ENCODE measurements at places on chromosomes 6 and 20. TPM values are rescaled to one million over a fixed set of nuclear protein-coding genes. Genes with fewer than 3 reads are reported as not detected.

Gene ECI2
- total RNA-seq, result 45.4 TPM

Gene TP53TG5
- 0.17 TPM for total RNA-seq

Gene APCDD1L
- 1.7 TPM for total RNA-seq

Gene GPSM3
- total RNA-seq, result 9.6 TPM

DNA sequence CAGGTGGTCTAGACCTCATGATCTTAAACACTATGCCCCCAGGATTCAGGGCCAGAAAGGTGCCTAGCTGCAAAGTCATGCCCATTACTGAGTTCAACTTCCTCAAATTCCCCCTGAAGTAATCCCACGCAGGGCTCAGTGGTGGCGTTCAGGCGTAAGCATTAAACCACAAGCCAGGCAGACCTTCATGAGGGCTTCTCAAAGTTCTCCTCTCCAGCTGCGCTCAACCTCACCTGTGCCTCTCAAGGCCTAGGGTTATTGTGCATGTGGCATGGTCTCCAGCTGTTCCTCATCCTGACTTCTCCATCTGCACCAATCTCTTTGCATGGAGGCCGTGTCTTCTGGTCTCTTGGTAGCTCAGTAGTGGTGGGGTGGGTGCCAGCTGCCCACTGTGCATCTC, 113.6 kb downstream of the TSHZ2 start:
- H3K27ac ChIP-seq, result no peak overlapping the region
- H3K36me3 ChIP-seq, result no peaks in the 10 kb centered on the region
- no peaks in the 10 kb centered on the region for H3K27me3 ChIP-seq
- no peak overlapping the region for H3K4me3 ChIP-seq
- no peak for DNase-seq

DNA sequence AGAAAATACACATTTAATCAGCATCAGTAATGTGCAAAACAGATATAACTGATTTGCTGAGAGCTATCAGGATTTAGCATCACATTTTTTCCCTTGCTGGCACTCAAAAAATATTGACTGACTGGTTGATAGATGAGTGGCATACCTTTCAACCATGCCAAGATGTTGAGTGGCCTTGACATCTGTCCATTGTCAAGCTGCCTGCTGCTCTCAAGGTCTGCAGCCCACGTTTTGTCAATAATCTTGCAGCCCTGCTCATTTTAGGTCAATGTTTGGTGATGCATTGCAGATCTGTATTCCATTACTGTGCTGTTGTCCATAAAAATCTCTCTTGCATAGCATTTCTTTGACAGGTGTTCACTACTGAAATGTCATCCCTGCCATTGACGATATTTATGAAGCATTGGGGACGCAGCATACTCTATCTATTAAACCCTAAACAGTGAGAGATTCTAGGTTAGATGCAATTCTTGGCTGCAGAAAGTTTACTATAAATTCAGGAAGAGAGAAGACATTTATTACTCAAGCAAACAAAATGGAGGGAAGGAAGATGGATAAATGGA, 111.6 kb downstream of the BFSP1 start:
- H3K27me3 ChIP-seq, result no peaks in the 10 kb centered on the region
- H3K4me1 ChIP-seq, result no peaks in the 10 kb centered on the region
- no peak overlapping the region for H3K27ac ChIP-seq
- no peaks in the 10 kb centered on the region for H3K36me3 ChIP-seq

DNA sequence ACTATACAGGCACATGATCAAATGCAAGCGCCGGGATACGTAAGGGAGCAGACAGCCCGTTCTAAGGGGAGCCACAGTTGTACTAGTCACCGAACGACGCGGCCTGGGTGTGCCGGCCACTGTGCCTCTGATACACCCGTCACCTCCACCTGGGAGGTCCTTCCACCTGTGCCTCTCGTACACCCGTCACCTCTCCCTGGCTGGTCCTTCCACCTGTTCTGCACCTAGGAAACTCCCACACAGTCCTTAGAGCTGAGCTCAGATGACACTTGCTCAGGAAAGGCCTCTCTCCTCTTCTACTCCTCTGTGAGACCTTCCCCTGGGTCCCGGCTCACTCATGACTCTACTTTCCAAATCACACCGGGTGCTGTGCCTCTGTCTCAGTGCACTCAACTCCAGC, 245.0 kb downstream of the TTLL2 start:
- H3K27me3 ChIP-seq, result no peaks in the 10 kb centered on the region
- peak; percentile 88 for DNase-seq
- no peaks in the 10 kb centered on the region for H3K36me3 ChIP-seq
- peaks cover 21% of the 10 kb centered on the region for H3K4me1 ChIP-seq
- H3K27ac ChIP-seq, result no peak overlapping the region

GRCh38 chr6:14786008-14786407, 459.9 kb upstream of the JARID2 start:
- no peak for DNase-seq
- no peaks in the 10 kb centered on the region for H3K36me3 ChIP-seq
- H3K4me3 ChIP-seq, result no peak overlapping the region
- no peak overlapping the region for H3K27ac ChIP-seq
- H3K4me1 ChIP-seq, result peaks cover 7% of the 10 kb centered on the region
- no peaks in the 10 kb centered on the region for H3K27me3 ChIP-seq

GRCh38 chr20:10667560-10668167, 6.1 kb downstream of the JAG1 start:
- DNase-seq, result no peak
- H3K4me1 ChIP-seq, result peaks cover 84% of the 10 kb centered on the region
- H3K36me3 ChIP-seq, result peaks cover 47% of the 10 kb centered on the region
- peak overlapping the region; percentile 60 for H3K27ac ChIP-seq
- H3K4me3 ChIP-seq, result peak overlapping the region; percentile 10
- no peaks in the 10 kb centered on the region for H3K27me3 ChIP-seq

DNA sequence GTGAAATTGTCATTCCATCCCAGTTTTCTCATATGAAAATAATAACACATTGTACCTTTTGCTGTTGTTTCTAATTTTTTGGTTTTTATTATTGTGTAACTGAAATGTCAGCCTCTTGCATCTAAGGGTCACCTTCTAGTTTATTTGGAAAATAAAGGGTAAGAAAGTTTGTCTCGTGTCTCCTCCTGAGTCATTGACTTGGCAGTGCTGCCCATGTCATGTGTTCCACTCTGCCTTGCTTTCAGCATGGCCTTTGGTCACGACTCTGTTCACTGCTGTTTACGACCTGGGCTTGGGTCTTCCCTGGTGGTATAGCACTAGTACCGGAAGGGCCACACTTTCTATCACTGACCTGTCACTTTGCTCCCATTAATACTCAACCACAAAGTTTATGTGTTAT, 171.4 kb upstream of the RSPO3 start:
- H3K27ac ChIP-seq, result no peak overlapping the region
- H3K36me3 ChIP-seq, result no peaks in the 10 kb centered on the region
- no peak for DNase-seq
- H3K4me1 ChIP-seq, result peaks cover 12% of the 10 kb centered on the region
- no peak overlapping the region for H3K4me3 ChIP-seq

GRCh38 chr6:152240436-152240835, 396.7 kb downstream of the SYNE1 start:
- H3K36me3 ChIP-seq, result peaks cover 21% of the 10 kb centered on the region
- no peak overlapping the region for H3K4me3 ChIP-seq
- no peaks in the 10 kb centered on the region for H3K27me3 ChIP-seq
- DNase-seq, result no peak
- H3K4me1 ChIP-seq, result peaks cover 12% of the 10 kb centered on the region

DNA sequence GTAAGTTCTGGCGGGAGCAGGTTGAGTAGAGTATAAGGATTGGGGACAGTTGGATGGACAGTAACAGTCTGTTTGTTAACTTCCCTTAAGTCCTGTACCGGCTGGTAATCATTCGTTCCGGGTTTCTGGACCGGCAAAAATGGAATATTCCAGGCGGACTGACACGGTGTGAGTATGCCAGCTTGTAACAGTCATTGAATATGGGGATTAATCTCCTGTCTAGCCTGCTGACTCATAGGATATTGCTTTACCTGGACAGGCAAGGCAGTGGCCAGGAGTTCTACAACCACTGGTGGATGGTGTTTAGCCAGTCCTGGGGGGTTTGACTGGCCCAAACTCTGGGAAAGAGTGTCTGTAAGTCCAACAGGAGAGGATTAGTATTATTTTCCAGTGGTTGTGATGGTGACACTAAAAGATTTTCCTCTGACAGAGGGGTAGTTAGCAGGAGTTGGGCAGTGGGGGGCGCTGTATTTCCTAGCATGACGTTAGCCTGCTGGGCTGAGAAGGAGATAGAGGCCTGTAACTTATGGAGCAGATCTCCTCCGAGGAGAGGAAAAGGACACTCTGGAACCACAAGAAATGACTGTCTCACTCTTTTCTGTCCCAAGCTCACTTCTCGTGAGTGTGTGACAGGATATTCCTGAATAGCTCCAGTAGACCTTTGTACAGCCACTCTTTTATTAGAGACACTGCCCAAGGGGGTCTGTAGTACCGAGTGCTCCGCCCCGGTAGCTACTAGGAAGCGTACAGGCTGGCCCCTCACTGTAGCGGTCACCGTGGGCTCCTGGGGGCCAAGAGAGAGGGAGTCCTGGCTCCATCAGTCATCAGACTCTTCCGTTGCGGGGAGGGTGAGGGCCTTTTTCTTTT, 152.2 kb downstream of the TRIM27 start:
- no peak overlapping the region for H3K4me3 ChIP-seq
- H3K27me3 ChIP-seq, result no peaks in the 10 kb centered on the region
- H3K36me3 ChIP-seq, result no peaks in the 10 kb centered on the region
- DNase-seq, result peak; percentile 79
- no peak overlapping the region for H3K27ac ChIP-seq

GRCh38 chr6:42979523-42980177, 669 bp upstream of the PEX6 start:
- peaks cover 52% of the 10 kb centered on the region for H3K4me1 ChIP-seq
- H3K36me3 ChIP-seq, result no peaks in the 10 kb centered on the region
- no peak for DNase-seq
- H3K27me3 ChIP-seq, result no peaks in the 10 kb centered on the region
- H3K4me3 ChIP-seq, result peak overlapping the region; percentile 88
- peak overlapping the region; percentile 95 for H3K27ac ChIP-seq

GRCh38 chr20:37387519-37388269, 41.8 kb downstream of the SRC start:
- no peak overlapping the region for H3K4me3 ChIP-seq
- no peak overlapping the region for H3K27ac ChIP-seq
- H3K27me3 ChIP-seq, result no peaks in the 10 kb centered on the region
- peaks cover 27% of the 10 kb centered on the region for H3K4me1 ChIP-seq
- H3K36me3 ChIP-seq, result peaks cover 6% of the 10 kb centered on the region

GRCh38 chr6:151617539-151617938, 123.7 kb downstream of the CCDC170 start:
- H3K4me1 ChIP-seq, result no peaks in the 10 kb centered on the region
- no peak overlapping the region for H3K27ac ChIP-seq
- no peaks in the 10 kb centered on the region for H3K27me3 ChIP-seq
- H3K36me3 ChIP-seq, result no peaks in the 10 kb centered on the region

- H3K27ac ChIP-seq, result no peak overlapping the region
- peaks cover 42% of the 10 kb centered on the region for H3K4me1 ChIP-seq
- DNase-seq, result no peak
- H3K4me3 ChIP-seq, result no peak overlapping the region
These were observed 6.9 kb downstream of the ABCC10 start for GRCh38 chr6:43434001-43434840.

DNA sequence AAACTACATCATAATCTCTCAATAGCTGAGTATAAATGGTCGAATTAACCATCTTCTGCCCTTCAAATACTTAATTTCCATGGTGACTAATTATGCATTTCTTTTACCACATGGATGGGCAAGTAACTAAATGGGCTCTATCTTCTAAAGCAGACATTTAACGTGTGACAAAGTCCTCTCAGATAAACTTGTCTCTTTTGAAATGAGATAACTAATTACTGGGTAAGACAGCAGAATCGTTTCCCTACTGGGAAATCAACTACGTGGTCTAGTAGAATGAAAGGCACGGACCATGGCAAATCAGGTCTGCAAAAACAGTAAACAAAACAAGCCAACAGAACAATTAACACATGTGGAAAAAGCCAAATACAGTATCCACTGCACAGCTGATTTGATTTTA, 137.7 kb downstream of the BACH2 start:
- no peak overlapping the region for H3K27ac ChIP-seq
- no peak overlapping the region for H3K4me3 ChIP-seq
- no peaks in the 10 kb centered on the region for H3K36me3 ChIP-seq
- peaks cover 5% of the 10 kb centered on the region for H3K4me1 ChIP-seq
- no peaks in the 10 kb centered on the region for H3K27me3 ChIP-seq

DNA sequence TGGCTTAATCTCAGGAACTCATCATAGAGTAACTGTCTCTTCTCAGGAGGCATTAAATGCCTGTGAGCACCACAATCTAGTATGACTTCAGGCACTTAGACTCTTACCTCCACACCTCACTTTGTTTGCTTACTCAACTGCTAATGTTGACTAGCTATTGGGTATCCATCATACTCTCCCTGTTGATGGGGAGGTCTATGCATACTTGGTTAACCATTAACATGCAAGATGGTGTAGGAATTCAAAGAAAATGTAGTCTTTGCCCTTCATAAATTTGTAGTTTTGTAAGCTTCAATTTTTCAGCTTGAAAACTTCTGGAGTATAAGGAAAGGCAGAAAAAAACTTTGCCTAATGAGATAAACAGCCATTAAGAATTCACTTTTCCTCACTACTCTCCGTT, 501.0 kb upstream of the MARCKS start:
- DNase-seq, result no peak
- no peak overlapping the region for H3K27ac ChIP-seq
- H3K4me1 ChIP-seq, result peaks cover 24% of the 10 kb centered on the region

GRCh38 chr6:56749632-56750151, 107.0 kb upstream of the DST start:
- no peaks in the 10 kb centered on the region for H3K27me3 ChIP-seq
- peaks cover 66% of the 10 kb centered on the region for H3K4me1 ChIP-seq
- H3K4me3 ChIP-seq, result no peak overlapping the region
- no peak overlapping the region for H3K27ac ChIP-seq
- DNase-seq, result no peak

DNA sequence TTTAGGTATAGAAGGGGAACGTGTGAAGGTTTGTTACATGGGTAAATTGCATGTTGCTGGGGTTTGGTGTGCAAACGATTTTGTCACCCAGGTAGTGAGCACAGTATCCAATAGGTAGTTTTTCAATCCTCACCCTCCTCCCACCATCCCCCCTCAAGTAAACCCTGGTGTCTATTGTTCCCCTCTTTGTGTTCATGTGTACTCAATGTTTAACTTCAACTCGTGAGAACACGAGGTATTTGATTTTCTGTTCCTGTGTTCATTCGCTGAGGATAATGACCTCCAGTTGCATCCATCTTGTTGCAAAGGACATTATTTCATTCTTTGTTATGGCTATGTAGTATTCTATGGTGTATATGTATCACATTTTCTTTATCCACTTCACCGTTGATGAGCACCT, 11.6 kb upstream of the VNN1 start:
- peaks cover 7% of the 10 kb centered on the region for H3K4me1 ChIP-seq
- no peaks in the 10 kb centered on the region for H3K36me3 ChIP-seq

DNA sequence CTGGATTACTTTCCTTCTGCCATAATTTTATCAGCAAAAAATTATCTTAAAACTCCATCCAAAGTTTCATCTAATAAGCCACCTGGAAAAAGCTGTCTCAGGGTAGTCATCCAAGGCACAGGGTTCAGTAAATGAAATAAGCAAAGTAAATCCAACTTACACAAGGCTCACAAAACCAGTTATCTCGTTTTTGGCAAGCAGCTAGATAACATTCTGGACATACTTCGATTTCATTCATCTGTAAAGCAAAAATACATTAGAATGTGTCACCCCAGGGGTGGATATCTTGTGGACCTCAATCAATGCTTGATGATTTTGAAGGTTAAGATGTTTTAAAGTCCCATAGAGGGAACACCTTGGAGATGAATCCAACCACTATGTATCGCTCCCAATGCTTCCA, 73.1 kb downstream of the ZMYND8 start:
- no peak overlapping the region for H3K4me3 ChIP-seq
- peaks cover 5% of the 10 kb centered on the region for H3K4me1 ChIP-seq
- H3K27ac ChIP-seq, result no peak overlapping the region
- DNase-seq, result no peak
- H3K36me3 ChIP-seq, result peaks cover 42% of the 10 kb centered on the region

GRCh38 chr6:109298605-109299264, 83.5 kb downstream of the CD164 start:
- DNase-seq, result no peak
- no peak overlapping the region for H3K4me3 ChIP-seq

Data from esophagus muscularis mucosa (tissue), 4 donors.